ENCODE measurements at places on chromosomes 5 and 9.

- peak; percentile 81 for DNase-seq
Measured at GRCh38 chr5:134114886-134115805, 665 bp downstream of the TCF7 start.

DNA sequence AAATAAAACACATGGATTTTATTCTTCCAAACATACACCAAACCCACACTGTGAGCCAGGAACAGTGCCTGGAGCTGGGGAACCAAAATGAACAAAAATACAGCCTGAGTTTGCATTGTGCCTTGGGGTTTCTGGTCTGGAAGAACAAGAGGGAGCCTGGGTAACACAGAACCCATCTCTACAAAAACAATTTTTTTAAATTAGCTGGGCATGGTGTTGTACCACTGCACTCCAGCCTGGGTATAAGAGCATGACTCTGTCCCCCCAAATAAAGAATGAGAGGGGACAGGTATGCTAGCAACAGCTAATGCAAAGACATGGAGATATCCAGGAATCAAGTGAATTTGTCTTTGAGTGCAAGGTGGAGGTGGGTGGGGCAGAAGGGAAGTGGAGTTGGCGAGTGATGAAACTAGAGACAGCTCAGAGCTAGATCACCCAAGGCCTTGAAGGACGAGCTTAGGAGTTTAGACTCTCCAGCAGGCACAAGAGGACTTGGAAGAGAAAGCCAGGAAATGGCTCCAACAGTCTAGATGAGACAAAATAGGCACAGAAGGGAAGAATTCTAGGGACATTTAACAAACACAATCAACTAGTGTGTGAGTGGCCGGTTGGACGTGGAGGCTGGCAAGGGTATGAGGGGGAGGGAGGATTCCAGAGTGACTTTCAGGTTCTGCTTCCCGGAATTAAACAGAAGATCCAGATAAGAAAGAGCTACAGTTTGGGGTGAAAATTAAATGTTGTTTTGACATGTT, 47.4 kb downstream of the FNBP1 start:
- peak; percentile 53 for DNase-seq

- no peak for DNase-seq
Measured at GRCh38 chr5:134965271-134965825, 2.4 kb upstream of the CATSPER3 start.

- DNase-seq = no peak
Measured at GRCh38 chr9:110890416-110890815, 147.9 kb downstream of the LPAR1 start.

DNA sequence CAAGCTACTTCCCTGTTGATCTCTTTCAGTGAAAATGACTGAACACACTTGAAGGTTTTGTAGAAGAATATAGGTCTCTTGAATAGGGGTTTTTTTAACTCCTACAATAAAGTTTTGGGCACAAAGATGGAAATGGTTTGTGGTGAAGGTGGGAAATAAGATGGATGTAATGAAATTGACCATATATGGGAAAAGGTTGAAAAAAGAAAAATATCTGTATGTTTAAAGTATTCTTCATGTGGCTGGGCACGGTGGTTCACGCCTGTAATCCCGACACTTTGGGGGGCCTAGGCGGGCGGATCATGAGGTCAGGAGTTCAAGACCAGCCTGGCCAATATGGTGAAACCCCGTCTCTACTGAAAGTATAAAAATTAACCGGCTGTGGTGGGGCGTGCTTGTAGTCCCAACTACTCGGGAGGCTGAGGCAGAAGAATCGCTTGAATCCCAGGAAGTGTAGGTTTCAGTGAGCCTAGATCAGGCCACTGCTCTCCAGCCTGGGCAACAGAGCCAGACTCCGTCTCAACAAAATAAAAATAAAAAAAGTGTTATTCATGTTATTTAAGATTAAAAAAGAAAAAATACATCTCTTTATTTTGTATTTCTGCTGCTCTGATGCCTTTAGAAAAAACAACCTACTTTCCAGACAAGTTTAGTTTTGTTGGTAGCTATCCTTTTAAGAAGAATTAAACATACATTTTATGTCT, 2.2 kb downstream of the RBM27 start:
- DNase-seq = no peak

DNA sequence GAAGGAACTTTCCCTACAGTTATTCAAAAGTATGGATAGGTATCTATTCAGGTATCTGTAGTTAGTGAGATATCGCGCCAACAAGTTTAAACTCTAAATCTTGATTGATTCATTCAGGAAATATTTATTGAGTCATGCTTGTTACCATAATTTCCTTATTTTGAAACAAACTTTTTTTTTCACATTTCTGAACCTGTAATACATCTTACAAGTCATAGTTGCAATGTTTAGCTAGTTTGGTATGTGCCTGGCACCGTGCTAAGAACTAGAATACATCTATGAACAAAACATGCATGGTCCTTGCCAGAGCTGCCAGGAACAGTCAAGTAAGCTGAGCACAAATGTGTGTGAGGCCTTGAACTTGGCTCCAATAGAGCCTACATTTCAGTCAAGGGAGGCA, 226.4 kb downstream of the PCSK5 start:
- no peak for DNase-seq

- DNase-seq = no peak
Measured at GRCh38 chr9:70049236-70049635, 5.6 kb downstream of the MAMDC2 start.

GRCh38 chr5:16551628-16552027, 65.2 kb downstream of the RETREG1 start:
- DNase-seq = no peak

DNA sequence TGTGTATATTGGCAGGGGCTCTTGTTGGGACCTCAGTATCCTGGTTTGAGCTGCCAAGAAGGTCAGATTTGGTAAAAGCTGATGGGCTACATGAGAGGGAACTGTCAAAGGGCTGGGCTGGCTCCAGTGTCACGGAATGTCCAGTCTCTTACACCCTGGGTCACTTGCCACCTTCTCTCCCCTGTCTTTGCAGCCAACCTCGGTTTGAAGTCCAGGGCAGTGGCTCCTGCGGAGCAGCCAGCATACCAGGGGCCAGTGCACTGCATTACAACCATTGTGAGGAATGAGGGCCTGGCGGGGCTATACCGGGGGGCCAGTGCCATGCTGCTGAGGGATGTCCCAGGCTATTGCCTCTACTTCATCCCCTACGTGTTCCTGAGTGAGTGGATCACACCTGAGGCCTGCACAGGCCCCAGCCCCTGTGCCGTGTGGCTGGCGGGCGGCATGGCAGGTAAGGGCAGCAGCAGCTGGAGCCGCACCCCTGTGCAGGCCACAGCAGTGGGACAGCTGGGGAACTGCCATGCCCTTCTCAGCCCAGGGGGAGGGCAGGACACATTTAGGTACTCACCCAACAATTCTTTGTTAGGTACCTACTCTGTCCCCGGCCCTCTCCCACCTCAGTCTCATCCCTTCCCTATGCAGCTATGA, 24.2 kb downstream of the IL9 start:
- no peak for DNase-seq

GRCh38 chr5:163339148-163339547, 98.2 kb upstream of the CCNG1 start:
- DNase-seq = no peak

- no peak for DNase-seq
Measured at GRCh38 chr9:92626484-92626883, 43.4 kb downstream of the IPPK start.

DNA sequence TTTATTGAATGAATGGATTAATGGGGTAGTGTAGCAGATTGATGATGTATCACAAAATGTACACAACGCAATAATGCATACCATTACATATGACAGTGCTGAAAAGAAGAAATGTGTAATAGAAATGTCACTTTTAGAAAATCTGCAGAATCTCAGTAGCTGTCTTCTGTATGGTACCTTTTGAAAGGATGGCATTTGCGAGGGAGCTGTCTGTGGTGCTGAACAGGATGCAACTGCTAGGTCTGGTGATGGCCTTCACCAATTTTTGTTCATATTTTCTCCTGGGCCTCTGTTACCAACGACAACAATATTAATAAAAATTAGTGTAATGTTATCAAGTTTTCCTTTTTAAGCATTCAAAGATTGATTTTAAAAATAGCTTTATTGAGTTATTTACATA, 36.2 kb upstream of the OTULIN start:
- DNase-seq = peak; percentile 55

GRCh38 chr9:133246991-133247390, 28.0 kb downstream of the ABO start:
- DNase-seq = no peak

DNA sequence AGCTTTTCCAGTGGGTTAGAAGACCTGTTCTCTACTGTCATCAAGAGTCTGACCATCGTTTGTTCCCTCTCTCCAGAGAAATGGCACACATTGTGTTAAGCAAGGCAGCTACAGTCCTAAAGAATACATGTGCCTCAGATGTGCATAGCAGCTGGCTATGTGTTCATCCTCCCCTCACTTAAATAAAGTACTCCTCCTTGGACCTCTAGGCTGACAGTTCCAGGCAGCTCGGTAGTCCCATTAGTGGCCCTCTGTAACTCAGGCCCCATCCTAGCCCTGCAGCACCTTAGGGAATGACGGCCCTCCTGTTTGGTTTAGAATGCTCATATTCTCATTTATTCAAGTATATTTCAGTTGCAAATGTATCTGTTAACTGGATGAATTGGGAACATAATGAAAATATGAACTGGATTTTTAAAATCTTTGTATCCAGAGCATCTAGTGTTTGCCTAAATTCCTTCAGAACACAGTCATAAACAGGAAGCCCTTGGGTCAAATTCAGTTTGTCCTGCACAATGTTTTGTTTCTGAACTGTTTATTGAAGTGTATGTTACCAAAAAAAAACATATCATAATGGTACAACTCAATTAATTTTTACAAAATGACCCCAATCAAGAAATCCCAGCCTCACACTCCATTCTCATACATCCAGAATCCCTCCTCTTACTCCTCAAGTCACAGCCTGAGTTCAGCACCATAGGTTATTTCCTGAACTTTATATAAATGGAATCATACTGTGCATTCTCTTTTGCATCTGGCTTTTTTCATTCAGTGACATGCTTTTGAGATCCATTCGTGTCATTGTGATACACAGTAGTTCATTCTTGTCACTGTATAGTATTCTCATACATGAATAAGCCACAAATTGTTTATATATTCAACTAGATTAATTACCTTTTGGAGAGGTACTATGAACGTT, 1.6 kb upstream of the ASPN start:
- DNase-seq = no peak

DNA sequence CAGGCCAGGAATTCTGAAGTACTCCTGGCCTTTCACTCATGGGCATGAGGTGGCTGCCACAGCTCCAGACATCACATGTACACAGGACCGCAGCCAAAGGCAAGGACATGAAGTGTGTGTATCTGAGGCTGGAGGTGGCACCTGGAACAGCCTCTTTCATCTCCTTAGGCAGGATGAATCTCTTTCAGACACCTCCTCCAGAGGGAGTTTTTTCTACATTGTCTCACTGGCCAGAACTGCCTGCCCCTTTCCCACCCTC, 142.8 kb downstream of the BARX1 start:
- DNase-seq = no peak

GRCh38 chr9:120343416-120343815, 236.6 kb downstream of the CDK5RAP2 start:
- no peak for DNase-seq

- DNase-seq = no peak
Measured at GRCh38 chr9:98916660-98917059, 27.0 kb upstream of the COL15A1 start.

GRCh38 chr9:130543368-130543767, 36.0 kb upstream of the FUBP3 start:
- no peak for DNase-seq

- no peak for DNase-seq
Measured at GRCh38 chr5:2560435-2560834, 191.0 kb downstream of the IRX2 start.

- DNase-seq = no peak
Measured at GRCh38 chr5:120415985-120416384, 48.1 kb upstream of the PRR16 start.
